ENCODE measurements at places on chromosomes 5 and 9. TPM values are rescaled to one million over a fixed set of nuclear protein-coding genes. Genes with fewer than 3 reads are reported as not detected.

The PCAT7 gene
- not detected for total RNA-seq

The ARL14EPL gene
- total RNA-seq = not detected

The NOXA1 gene
- total RNA-seq = not detected

The ZMYND19 gene
- total RNA-seq = 38.5 TPM

The LARP1 gene
- 40.0 TPM for total RNA-seq

The NMUR2 gene
- not detected for total RNA-seq

Measured in regular cardiac myocyte (primary cell).